ENCODE measurements at places on chromosomes 3 and 15.

DNA sequence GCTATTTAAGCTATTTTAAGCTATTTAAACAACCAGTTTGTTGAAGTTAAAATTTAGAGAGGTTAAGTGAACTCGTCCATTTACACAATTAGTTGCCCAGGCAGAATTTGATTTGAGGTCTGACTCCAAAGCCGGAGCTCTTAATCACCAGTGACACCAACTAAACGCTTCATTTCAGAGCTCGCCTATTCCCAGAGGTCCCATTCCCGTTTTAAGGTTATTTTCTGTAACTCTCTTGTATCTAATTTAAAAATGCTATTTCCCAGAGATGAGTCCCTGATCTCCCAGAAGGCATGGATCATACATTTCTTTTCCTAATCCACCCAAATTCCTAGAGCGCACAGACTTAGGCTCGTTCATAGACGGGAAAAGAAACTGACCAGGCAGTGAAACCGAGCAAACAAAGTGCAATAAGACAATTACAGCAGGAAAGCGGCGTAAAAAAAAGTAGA lies 904 bp upstream of the MCTP2 start:
- no peak for DNase-seq

- no peak for DNase-seq
These were observed 63.9 kb downstream of the UQCC5 start for GRCh38 chr3:52600258-52600657.

DNA sequence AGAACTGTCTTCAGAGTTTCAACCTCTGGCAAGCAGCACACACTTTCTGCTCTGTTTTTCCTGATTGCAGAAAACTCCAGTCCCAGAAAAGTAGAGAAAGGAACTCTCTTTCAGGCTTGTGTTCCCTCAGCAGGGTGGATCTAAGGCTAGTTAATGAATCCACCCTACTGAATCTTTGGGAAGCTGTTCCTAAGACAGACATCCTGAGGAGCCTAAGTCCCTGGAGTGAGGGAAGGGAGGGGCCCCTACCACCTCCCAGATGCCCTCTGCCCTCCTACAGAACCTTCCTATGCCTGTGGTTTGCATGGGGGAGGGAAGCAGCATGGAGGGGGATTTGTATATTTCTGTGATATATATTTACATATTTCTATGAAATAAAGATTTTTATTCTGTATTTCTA lies 124.4 kb downstream of the ANO10 start:
- no peak for DNase-seq

DNA sequence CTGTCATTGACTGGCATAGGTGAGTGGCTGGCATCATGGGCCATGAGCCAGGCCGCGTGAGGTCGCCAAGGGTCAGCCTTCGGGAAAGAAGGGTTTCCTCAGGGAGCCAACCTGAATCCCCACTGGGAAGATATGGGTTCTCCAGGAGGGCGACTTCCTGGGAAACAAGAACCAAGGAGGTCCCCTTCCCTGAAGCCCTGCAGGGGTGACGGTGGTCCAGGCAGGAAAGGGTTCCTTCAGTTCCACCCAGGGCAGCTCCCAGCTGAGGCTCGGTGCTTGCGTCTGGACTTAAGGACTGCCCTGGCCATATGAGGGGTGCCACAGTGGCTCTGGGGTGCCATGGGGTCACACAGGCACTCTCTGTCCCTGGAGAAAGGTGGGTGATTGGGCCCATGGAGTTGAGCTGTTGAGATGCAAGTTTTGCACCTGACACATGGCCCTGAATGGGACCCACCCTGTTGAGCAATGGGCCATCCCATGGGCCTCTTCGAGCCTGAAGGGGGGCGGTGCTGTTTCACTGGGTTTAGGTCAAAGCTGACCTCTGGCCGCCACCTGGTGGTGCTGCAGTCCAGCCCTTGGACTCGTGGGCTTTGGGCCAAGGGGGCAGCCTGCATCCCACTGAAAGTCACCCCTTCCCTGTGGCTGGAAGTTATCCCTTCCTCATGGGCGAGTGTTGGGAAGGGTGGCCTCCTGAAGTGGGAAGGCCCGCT lies 228.1 kb downstream of the SNRPN start:
- DNase-seq: no peak
